Anterior cingulate cortex (tissue), 58 donors: ENCODE measurements at places on chromosomes 16 and 17.
A peak's percentile ranks its signal among the peaks of the same experiment; 100 is the strongest.

GRCh38 chr16:85991856-85992255 is 92.9 kb downstream of the IRF8 start:
- DNase-seq: no peak

DNA sequence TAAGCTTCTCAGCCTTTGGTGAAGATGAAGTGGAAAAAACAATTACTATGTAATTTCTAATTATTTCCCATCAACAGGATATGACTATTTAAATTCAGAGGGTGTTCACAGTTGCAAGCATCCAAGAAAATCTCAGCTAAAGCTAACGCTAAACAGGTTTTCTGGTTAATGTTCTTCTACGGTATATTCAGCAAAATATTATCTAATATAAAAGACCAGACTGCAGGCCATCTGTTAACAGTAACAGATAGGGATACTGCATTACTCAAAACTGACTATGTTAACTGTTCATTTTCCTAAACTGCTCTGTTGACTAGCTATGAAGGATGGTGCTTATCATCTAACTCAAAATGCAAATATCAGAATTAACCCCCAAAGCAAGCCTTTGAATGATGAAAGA is 32.8 kb downstream of the GLG1 start:
- DNase-seq: no peak

GRCh38 chr17:81387100-81388090 is 7.9 kb upstream of the BAHCC1 start:
- peak; percentile 72 for DNase-seq

DNA sequence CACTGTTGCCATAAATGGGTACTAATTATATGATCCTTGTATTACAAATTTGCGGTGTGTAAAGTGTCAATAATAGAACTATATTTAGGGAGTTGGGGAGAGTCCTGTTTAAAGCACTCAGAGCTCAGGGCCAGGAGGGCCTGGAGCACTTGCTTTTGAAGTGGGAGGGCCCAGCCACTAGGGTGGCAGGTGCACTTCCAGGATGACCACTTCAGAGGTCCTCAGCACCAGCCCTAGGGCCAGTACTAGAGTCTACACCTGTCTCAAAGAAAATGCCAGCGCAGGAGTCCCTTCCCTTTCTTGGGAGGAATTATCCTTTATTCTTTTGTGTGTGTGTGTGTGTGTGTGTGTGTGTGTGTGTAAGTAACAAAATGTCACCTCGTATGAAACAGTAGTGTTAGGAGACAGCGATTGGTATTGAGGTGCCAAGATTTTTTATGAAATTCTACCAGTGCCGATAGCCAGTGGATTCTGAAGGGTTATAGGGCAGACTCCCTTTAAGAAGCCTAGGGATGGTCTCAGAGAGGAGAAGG is 31.9 kb downstream of the MYO18A start:
- DNase-seq: no peak

GRCh38 chr17:63966646-63967264 is 6.0 kb downstream of the SCN4A start:
- no peak for DNase-seq

DNA sequence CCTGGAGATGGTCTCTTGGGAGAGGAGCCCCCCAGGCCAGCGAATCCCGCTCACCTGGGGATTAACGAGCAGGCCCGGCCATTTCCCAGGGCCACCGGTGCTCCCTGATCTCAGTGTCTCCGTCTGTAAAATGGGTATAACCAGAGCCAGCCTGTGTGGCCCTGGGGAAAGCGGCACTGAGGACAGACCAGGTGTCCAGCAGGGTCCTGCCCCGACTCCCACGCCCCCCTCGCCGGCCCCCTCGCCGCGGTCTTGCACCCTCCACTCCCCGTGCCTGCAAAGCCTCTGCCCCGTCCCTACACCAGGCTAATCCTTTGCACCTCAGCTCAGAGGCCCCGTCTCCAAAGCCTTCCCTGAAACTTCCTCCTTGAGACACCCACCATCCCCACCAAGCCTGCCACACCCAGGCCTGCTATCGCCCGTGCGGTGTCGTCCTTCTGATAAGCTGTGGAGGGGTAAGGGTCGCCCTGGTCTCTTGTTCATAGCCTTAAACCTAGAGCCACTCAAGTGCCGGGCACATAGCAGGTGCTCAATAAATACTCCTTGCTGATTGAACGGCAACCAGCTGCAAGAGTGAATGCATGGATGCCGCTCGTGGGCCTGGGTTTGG is 259.1 kb downstream of the C16orf95 start:
- no peak for DNase-seq

DNA sequence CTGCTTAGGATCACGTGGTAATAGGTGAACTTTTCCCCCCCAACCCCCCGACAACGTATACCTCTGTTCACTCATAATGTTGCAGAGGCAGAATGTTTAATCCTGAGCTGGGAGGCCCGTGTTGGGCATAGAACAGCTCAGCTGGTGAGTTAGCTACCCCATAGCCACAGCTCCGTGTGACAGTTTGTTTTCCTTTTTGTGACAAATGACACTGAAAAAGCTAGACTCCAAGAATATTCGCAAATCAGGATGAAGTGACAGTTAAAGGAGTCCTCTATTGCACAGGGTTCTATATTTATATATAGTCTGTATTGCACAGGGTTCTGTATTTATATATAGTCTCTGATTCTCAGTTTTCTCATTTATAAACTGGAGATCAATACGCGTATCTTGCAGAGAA is 33.8 kb downstream of the MYH13 start:
- no peak for DNase-seq

- no peak for DNase-seq
These were observed 12.0 kb downstream of the MILR1 start for GRCh38 chr17:64460955-64461354.

- DNase-seq: no peak
These were observed 796 bp downstream of the NPB start for GRCh38 chr17:81902653-81903414.

GRCh38 chr17:44925731-44926697 is 10.7 kb upstream of the GFAP start:
- no peak for DNase-seq

DNA sequence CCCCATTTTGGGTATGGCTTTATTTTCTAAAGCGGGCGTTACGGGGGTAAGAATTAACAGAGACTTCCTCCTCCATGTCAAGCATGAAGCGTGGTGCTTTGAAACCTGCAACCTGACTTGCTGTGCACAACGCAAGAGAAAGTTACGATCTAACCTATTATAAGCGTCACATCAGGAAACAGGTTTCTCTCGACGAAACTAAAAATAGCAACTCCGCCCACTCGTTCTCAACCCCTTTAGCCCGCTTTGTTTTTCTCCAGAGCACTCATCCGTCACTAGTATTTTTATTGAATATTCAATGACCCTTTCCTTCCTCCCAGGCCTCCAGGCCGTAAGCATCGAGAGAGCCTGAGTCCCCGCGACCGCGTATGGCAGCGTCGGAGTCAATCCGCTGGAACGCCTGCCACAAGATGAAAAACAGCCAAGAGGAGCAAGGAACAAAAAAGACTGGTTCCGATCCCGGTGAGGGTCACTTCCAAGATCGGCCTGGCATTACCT is 555 bp downstream of the NUP88 start:
- DNase-seq: no peak

- no peak for DNase-seq
These were observed 2.0 kb upstream of the TTYH2 start for GRCh38 chr17:74211141-74211911.

DNA sequence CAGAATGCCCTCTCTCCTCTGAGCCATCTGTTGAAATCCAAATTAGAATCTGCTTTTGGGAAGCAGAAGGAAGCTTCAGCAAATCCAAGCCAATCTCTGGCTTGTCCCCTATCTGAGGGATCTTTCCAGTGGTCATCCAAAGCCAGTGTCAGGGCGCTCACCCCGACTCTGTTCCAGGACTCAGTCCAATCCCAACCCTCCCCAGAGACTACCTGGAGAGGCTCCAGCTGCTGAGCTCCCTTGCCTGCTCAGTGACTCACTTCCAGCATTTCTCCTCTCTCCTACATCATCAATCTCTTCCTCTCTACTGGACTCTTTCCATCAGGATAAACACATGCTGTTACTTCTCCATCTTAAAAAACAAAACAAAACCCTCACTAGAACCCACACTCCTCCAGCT is 2.4 kb downstream of the MATCAP1 start:
- DNase-seq: no peak

GRCh38 chr16:55889518-55889917 is 14.3 kb upstream of the CES5A start:
- no peak for DNase-seq
